ENCODE measurements at places on chromosomes 7 and 10.
A peak's percentile ranks its signal among the peaks of the same experiment; 100 is the strongest.

DNA sequence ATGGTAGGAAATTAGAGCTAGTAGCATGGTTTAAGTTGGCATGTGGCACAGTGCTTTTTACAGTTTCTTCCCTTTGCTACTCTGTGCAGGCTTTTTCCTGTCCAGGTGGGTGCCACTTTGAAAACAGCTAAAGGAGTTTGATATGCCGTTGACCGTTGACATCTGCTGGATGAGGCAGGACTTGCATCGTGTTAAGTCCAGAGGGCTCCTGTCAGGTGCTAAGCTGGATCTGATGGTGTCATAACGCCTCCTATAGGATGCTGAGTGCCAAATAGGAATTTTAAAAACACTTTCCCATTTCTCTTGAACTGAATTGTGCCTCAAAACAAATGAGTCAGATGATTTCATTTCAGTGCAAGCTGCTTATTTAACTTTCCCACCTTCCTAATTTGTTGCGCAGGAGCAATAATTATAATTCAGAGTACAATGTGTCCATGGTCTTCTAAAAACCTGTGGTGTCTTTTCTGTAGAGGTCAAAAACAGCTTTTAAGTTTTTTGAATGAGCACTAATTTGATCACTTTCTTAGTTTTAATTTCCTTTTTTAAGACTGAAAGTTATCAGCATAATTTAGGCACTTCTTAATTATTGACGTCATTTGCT lies 178.3 kb downstream of the CDCA7L start:
- peak; percentile 56 for DNase-seq

DNA sequence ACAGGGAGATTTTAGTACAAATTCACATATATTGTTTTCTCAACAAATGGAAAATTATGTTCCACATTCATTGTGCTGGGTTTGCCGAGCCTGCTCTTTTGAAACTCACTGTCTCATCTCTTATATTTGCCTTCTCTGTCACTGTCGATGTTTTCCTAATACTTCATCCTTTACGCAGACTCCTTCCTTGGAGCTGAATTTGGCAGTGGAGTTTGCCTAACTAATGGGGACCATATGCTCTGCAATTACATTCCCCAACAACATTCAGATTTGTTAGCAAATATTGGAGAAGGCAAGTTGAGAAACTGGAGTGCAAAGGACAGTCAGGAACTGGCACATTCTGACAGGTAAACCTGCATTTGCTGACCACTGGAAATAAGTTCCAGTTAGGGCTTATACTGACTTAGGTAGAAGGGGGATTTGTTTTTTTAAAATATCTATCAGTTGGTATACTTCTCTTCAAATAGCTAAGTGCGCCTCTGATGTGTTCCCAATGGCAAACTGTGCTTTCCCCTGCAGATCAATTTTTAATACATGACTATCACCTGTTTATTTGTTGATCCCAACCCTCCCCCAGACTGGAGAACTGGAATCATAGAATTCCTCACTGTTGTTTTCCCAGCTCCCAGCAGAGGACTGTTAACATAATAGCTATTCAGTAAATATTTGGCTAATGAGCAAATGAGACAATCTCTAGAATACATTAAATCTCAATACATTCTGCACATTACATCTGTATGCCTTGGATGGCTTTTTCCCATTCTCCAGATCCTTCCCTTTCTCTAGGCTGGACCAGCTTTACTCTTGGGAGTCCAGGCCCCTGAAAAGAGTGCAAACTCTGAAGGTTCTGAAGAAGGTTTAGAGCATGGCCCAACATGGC lies 769.3 kb downstream of the KCNMA1 start:
- DNase-seq: no peak

- no peak for DNase-seq
Measured at GRCh38 chr10:91642831-91643692, 10.2 kb upstream of the PPP1R3C start.

DNA sequence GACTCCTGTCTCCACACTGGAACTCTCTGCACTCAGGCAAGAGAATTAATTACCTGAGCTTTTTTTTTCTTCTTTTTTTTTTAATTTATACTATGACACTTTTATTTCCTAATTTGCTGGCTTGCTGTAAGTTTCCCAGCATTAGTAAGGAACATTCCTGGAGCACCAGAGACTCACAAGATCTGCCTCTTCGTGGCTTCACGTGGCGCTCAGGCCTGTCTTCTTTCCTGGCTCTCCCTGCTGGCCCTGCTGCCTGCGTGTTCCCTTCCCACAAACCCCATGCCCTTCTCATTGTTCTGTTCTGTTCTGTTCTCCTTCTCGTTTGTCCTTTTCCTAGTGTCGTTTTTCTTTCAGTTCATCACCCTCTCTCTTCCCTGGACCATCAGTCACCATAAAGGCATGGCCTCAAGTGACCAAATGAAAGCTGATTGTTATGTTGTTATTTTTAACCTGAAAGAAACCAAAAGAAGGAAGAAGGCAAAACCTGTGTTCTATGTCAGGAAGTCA lies 591.6 kb upstream of the PFKP start:
- no peak for DNase-seq

DNA sequence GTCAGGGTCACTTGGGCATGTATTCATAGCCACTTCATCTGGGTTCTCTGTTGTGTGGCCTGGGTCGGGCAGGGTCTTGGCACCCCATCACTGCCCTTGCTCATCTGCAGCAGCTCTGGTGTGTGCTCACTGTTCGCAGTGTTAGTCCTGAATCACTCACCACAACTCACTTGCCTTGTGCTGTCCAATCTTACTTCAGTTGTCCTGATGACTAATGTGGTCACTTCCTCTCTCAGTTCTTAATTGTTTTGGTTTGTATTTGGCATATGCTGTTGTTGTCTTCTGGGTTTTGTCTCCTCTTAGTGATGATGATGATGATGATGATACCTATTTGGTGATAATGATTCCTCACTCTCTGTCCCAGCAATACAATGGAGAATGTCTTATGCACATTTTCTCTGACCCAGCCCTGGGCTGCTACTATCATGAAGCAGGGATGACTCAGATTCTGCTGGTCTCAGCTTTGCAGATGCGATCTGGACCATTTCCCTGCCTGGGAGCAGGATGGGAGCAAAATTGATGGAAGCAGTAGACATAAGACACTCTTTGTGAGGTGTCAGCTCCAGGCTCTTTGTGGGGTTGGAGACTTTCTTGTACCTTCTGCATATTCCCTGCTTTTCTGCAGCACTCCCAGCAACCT lies 17.0 kb downstream of the ADRA2A start:
- DNase-seq: no peak

DNA sequence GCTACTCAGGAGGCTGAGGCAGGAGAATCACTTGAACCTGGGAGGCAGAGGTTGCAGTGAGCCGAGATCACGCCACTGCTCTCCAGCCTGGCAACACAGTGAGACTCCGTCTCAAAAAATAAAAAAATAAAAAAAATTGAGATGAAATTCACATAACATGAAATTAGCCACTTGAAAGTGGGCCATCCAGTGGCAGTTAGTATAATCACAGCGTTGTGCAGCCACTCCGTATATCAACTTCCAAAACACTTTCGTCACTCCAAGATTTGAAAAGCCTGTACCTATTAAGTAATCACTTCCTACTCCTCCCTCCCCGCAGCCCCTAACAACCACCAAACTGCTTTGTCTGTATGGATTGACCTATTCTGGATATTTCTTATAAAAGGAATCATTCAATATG lies 20.7 kb upstream of the CACUL1 start:
- DNase-seq: no peak

DNA sequence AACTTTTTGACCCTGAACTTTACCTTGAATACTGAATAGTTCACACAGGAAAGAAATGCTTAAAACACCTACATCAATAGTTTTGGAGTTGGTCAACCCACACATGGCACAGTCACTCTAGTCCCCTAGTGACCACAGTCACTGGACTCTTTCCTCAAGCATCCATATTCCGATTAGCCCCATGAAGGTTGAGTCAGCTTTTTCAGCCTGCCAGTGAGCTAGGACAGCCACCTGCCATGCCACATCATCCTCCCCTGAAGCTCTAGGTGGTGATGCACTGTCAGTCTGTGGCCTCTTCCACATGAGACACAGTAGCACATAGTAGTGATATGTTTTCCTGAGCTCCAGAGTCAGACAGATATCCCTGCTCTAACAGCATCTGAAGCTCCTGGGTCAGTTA lies 537.2 kb downstream of the XPNPEP1 start:
- DNase-seq: no peak

DNA sequence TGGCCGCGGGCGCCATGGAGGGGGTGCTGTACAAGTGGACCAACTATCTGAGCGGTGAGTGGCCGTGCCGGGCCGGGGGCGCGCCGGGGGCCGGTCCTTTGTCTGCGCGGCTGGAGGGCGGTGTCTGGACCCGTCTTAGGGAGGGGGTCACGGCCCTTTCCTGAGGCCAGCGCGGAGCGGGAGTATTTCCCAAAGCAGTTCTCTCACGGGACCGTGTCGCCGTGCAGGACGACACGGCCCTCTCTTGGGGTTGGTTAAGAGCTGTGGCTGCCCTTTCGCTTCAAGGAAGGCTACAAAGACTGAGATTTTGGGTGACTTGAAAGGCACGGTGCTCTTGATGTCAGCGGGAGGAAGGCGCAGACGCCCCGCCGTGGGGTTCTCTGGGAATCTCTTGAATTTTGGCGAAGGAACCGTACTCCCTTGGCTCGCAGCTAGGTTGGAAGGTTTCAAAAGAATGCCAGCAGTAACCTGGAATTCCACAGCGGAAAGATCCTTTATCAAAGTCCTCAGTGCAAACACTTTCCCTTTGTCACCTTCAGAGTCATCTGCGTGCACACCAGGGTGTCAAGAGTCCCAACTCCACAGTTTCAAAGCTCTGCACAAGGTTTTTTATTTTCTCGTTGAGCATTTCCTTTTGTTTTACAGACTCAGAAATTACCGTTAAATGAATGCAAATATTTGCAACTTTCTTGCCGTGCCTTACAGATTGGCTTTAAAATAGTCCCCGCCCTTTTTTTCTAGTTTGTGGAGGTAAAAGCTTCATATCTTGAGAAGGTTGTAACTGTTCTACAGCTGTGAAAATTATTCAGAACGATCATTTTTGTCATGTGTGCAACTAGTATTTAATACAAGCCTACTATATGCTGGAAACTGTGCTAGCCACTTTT lies 780 bp downstream of the PLEKHA8 start:
- no peak for DNase-seq

DNA sequence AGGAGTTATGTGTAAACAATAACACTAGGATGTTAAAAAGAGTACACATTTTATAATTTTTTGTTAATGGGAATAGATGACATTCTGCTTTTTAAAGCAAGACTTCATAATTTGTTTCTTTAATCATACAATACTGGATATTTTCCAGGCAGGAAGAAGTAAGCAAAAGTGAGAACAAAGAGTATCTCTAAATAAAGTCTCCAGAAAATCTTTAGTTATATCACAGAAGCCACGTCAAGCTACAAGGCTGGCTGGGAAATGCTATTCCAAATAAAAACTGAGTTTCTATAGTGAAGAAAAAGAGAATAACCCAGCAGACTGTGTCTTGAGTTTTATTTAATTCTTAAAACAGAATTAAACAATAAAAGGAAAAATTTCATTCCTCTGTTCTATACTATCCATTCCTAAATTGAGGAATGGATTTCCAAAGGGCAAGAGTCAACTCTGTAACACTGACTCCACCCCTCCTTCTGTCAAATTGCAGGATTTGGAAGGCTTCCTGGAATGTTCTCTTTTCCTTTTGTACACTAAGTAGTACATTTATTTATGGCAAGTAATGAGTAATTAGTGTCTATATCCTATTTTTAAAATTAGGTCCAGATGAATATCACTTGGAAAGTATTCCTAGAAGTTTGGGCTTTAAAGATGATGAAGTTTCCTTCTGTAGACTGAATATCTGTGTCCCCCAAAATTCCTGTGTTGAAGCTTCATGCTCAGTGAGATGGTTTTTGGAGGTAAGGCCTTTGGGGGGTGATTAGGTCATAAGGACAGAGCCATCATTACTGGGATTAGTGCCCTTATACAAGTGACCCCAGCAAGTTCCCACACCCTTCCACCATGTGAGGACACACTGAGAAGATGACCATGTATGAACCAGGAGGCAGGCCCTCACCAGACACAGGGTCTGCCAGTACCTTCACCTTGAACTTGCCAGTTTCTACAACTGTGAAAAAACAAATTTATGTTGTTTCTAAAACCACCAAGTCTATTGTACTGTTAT lies 290.9 kb downstream of the CRPPA start:
- no peak for DNase-seq

GRCh38 chr10:86350897-86351296 lies 15.7 kb downstream of the GRID1 start:
- no peak for DNase-seq

DNA sequence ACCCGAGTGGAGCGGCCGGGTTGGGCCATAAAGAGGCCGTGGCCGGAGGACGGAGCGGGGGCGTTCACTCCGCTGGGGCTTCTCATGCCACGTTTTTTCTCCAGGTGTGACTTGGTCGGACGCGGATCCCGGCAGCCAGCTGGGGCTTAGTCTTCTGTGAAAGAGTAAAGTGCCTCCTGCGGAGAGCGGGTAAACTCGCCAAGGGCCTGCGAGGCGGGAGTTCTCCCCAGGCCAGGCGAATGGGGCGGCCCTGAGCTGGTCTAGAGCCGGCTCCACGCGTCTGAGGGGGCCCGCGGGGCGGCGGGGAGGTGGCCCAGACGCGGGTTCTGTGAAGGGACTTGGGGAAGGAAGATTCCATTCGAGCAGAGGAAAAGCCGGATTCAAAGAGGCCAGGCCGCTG lies 86.3 kb upstream of the VIPR2 start:
- no peak for DNase-seq

GRCh38 chr10:95254629-95255028 lies 36.2 kb downstream of the PDLIM1 start:
- no peak for DNase-seq

GRCh38 chr10:20492447-20492846 lies 404.7 kb downstream of the NEBL start:
- no peak for DNase-seq

GRCh38 chr7:130069179-130069977 lies 956 bp upstream of the KLHDC10 start:
- DNase-seq: no peak

- DNase-seq: no peak
Measured at GRCh38 chr7:85508642-85509410, 322.0 kb upstream of the SEMA3D start.

GRCh38 chr7:111708072-111708471 lies 145.8 kb upstream of the IMMP2L start:
- no peak for DNase-seq

- DNase-seq: no peak
Measured at GRCh38 chr7:157151626-157152339, 13.1 kb downstream of the UBE3C start.

DNA sequence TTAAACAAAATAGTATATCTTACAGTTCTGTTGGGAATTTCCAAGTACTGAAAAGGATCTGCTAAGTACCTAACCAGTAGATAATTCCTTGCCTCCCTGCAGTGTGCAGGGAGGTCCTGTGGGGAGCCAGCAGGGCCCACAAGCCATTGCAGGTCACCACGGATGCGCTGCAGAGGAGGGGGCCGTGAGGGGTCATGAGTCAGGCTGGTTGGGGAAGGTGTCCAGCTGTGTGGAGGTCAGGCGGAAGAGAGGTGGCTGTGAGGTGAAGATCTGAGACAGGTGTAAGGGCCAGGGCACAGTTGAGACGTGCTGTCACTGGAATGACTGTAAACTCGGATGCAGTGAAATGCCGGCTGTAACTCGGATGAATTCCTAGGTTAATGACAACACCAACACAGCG lies 80.6 kb downstream of the TRRAP start:
- DNase-seq: no peak

GRCh38 chr7:31687024-31687748 lies at the start of gene PPP1R17:
Gene PPP1R17 (plus strand): TSS chr7:31687215. CDS start chr7:31692442, 5,227 bp downstream.
- no peak for DNase-seq

Data from renal cortex interstitium (tissue), 15 donors.